ENCODE measurements at places on chromosomes 16 and 17.

DNA sequence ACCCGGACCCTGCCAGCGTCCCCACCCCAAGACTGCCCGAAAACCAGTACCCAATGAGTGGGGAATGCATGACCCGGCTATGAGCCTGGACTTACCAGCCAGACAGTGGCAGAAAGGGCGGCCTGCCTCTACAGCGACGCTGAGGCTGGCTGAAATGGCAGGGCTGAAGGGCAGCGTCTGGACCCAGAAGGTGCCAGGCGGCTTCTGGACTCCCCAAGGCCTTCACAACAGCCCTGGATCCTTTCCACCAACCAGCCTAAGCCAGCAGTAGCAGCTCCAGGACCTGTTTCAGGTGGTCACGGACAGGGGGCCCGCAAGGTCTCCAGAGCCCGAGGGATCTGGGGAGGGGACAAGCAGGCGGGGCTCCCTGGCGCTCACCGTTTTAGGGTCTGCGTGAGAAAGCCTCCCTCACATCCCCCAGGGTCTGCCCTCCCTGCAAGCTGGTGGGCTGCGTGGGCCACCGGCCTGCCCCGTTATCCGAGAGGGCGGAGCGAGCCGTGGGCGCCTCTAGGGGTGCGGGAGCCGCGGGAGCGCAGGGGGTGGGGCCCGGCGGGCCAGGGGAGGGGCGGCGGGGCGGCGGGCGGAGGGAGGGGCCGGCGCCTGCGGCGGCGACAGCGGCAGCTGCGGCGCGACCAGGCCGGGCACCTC, at the start of gene RIPOR1:
Gene RIPOR1 (plus strand): TSS at position 608 of the 648 bp plus-strand sequence. CDS start 9,618 bp downstream, outside the sequence.
- DNase-seq = peak; percentile 30

GRCh38 chr17:57956291-57957119, 1.3 kb upstream of the CUEDC1 start:
- DNase-seq = peak; percentile 16

GRCh38 chr17:2899906-2900305, 103.7 kb downstream of the RAP1GAP2 start:
- no peak for DNase-seq

DNA sequence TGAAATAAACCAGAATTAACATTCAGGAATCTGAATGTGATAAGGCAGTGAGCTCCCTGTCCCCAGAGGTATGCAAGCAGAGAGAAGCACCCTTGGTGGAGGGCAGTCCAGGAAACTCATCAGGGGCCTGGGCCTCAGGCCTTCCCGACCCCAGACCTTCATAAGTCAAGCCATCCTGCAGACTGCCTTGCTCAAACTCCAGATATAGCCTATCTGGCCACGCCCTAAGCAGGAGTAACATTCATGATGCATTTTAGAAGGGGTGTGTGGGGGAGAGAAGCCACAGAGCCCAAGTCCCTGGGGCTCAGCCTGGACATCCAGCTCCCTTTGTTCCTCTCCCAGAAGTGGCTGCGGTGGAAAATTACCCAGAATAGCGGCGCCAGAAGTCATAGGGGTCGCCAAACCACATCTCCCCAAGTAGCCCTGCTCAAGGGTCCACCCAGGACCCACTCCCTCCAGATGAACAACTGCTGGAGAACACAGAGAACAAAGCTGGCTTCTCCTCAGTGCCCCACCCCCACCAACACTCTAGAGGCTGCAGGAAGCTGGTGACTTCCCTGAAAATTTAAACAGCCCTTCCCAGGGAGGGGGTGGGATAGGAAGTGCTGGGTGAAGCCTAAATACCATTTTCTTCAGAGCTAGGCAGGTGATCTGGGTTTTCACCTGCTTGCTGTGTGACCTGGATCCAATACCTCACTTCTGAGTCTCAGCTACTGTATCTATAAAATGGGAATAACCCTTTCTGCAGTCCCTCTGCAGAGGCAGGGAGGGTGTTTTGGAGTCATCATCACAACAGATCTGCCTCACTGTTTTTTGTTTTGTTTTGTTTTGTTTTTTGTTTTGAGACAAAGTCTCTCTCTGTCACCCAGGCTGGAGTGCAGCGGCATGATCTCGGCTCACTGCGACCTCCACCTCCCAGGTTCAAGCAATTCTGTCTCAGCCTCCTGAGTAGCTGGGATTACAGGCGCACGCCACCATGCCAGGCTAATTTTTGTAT, 1.5 kb upstream of the SREBF1 start:
- DNase-seq = no peak

DNA sequence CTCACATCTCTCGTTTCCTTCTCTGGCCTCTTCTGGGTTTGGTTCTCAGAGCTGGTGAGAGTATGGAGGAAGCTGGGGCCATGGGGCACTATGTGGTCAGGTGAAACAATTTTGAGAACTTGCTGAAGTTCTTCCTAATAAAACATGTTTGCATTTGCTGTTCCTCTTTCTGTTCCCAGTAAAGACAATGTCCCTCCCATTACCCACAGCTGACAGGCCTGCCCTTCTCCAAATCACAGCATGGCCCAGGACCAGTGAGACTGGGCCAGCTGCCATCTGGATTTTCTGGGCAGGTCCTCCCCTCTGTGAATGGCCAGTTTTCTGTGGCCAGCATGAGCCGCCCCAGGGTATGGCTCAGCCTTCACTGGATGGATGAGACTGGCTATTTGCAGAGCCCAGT, at the start of gene CD300H:
Gene CD300H (minus strand): TSS at position 113 of the 400 bp plus-strand sequence.
- DNase-seq = no peak

DNA sequence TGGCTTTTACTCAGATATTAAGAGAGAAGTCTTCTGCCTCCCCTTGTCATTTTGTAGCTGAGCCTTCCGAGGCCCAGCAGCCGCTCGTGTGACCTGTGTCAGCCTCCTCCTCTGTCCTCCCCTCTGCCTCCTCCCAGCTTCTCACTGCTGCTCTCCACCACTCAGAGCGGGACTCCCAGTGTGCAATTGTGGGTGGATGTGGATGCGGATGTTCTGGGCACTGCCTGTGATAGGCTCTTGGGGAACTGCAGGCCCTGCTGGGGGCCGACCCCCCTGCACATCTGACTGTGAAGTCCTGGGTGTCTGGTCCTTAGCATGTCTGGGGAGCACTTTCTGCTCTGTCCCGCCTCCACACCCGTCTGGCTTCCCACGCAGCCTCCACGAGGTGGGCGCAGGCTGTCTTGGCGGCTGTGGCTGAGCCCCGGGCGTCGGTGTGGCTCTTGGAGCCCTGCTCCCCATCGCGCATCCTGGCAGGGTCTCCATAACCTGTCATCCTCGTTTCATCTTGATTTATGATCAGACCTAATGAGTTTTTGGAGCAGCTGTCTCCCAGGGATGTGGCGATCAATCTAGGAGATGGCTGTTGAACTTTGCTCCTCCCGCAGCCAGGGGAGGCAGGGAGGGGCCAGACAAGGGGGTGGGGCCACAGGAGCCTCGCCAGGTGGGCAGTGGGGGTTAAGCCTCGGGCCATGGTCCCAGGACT, 28.1 kb downstream of the GRIN2C start:
- DNase-seq = no peak

- no peak for DNase-seq
Measured at GRCh38 chr17:49730785-49731434, 23.1 kb upstream of the SLC35B1 start.

DNA sequence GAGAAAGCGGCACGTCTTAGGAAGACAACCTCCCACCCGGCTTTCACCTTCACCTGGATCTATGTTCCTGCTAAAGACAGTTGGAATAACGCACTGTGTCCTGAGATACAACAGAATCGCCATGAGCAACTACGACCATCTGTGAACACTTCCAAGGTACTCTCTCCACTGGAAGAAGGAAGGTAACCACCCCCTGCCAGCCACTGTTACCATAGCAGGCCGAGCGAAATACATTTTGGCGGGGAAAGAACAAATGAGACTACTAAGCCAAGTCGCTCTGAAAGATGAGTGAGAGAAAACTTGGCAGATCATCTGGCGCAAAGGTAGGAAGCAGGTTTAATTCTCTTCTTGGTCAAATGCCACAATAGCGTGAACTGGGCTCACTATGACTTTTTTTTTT, 9.8 kb downstream of the CRK start:
- DNase-seq = no peak

DNA sequence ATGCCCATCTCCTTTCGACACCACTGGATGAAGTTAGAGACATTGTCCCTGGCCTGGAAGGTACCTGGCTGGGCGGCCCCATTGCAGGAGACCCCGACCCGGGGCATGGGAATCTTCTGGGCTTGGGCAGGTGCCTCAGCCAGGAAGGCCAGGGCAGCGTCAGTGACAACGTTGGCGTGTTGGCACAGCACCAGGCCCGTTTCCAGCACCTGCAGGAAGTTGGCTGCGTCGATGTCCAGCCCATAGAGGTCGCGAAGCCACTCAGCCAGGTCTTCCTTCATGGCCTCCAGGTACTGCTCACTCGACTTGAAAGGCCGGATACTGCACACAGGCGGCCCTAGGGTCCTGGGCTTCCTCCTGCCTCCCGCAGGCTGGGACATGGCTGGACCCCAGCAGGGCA, 568 bp downstream of the GAS2L2 start:
- no peak for DNase-seq

- DNase-seq = no peak
Measured at GRCh38 chr17:44014133-44014436, 678 bp downstream of the TMEM101 start.

- DNase-seq = no peak
Measured at GRCh38 chr17:65794572-65794971, 233.1 kb upstream of the AXIN2 start.
